ENCODE measurements at places on chromosomes 11 and 22.
A peak's percentile ranks its signal among the peaks of the same experiment; 100 is the strongest.

DNA sequence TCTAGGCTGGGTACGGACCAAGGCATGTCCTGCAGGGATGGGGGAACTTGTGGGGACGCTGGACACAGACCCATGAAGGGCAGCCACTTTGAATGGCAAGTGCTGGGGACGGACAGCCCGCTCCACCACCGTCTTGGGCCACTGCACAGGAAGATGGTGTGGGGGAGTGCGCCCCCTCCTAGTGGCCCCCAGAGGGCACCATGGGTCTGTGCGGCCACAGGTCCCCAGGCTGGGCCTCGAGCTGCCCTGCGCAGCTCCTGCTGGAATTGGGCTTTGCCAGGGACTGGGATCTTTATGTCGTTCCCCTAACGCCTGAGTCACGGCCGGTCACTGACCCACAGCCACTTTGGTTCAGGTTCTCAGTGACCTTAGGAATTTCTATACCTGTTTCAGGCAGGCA, 44.4 kb downstream of the NAT10 start:
- DNase-seq = no peak

GRCh38 chr22:36853407-36854099, 7.3 kb upstream of the NCF4 start:
- DNase-seq = peak; percentile 40

DNA sequence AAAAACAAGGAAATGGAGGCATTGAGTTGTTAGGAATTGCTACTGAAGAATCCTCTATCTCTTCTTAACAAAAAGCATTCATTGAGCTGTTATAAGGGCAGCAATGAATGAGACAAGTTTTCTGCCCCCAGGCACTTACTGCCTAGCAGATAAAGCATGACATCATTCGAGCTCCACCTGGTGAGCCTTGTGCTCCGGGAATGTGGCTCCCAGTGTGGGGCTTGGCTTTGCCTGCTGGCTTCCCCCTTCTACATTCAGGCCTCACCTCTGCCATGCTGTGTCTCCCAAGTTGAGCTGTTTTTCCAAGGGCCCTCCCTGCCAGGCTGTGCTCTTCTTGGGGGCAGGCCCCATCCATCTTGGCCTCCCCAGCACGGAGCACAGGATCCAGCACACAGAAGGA, 56.9 kb upstream of the EIF3D start:
- DNase-seq = no peak

DNA sequence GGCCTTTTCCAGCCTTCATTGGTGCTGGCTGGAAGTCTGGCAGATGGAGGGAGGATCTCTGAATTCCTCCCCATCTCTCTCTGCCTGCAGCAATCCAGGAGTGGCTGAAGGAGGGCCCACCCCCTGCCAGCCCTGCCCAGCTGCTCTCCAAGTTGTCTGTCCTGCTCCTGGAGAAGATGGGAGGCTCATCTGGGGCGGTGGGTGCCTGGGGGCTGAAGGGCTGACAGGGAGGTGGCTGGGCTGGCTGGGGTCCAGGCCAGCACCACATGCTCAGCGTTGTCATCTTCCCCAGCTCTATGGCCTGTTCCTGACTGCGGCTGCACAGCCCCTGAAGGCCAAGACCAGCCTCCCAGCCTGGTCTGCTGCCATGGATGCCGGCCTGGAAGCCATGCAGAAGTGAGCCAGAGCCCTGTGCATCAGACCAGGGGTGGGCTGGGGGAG, 12.2 kb downstream of the TKFC start:
- peak; percentile 88 for DNase-seq

- peak; percentile 92 for DNase-seq
These were observed 23.1 kb downstream of the A4GALT start for GRCh38 chr22:42697542-42698013.

DNA sequence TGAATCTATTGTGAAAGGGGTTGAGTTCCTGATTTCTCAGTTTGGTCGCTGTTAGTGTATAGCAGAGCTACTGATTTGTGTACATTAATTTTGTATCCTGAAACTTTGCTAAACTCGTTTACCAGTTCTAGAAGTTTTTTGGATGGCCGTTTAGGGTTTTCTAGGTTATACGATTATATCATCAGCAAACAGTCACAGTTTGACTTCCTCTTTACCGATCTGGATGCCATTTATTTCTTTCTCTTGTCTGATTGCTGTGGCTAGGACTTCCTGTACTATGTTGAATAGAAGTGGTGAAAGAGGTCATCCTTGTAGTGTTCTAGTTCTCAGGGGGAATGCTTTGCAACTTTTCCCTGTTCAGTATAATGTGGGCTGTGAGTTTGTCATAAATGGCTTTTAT, 24.6 kb upstream of the OOSP4B start:
- no peak for DNase-seq

- DNase-seq = no peak
These were observed 25.0 kb upstream of the TMPRSS5 start for GRCh38 chr11:113730887-113731726.

- DNase-seq = no peak
These were observed 1.3 kb downstream of the PNPLA3 start for GRCh38 chr22:43924877-43925276.

GRCh38 chr11:114134870-114135269, 75.4 kb downstream of the ZBTB16 start:
- no peak for DNase-seq

Data from lower leg skin (tissue), 4 donors.